ENCODE measurements at places on chromosomes 16 and 17.

GRCh38 chr17:76581515-76581914 is 4.1 kb downstream of the ST6GALNAC2 start:
- DNase-seq = no peak

GRCh38 chr16:47150067-47150466 is 6.3 kb upstream of the NETO2 start:
- DNase-seq = no peak

DNA sequence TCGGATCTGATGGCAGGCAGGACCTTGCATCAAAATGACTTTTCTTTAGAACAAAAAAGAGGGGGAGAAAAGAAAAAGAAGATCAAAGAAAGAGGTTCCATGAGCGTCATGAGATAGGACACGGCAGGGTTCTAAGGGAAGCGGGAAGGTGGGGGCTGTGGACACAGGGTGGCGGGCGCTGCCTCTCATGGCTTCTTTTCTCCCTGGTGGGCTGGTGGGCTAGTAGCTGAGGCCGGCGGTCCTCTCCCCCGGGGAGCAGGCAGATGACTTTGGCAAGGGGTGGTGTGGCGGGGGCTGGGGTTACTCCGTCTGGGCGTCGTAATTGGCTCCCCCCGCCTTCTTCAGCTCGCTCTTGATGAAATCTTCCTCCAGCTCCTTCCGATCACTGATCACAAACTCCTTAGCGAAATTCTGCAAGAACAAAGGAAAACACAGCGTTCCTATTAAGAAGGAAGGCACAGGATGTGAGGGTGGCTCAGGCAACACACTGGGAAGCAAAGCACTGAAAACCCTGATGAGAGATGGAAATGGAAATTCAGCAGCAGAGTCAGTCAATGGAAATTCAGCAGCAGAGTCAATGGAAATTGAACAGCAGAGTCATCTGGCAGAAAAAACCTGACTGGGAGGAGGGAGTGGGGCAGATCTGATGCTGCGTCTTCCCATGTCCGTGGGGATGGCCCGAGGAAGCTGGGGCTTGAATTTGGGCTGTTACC is 51.2 kb downstream of the COTL1 start:
- no peak for DNase-seq

DNA sequence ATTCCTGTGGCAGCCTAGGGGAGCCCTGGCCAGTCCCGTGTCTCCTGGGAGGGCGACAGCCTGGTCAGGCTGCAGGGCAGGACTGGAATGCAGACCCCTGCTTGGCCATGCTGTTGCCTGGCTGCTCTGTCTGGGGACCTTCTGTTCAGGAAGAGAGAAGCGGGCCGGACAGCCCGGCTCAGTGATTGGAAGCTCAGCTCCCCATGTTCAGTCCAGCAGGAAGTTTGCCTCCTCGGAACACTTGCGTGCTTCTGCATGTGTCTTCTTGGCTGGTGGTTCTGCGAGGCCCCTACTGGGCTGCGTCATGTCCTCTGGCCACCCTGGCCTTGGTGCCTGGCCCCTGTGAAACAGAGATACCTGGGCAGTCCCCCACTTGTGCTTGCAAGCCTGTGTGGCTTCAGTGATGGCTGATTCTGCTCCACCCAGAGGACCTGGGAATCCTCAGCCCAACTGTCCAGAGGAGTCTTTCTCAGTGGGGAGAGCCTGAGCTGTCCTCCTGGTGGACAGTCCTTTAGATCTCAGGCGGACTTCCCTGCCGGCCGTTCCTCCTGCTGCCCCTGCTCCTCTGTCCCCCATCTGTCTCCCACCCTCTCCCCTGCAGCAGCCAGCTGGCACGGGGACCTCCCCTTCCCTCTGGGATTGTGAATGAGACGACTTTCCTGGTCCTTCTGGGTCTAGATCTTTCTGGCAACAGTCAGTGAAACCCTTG is 279.5 kb downstream of the SEC14L1 start:
- no peak for DNase-seq

DNA sequence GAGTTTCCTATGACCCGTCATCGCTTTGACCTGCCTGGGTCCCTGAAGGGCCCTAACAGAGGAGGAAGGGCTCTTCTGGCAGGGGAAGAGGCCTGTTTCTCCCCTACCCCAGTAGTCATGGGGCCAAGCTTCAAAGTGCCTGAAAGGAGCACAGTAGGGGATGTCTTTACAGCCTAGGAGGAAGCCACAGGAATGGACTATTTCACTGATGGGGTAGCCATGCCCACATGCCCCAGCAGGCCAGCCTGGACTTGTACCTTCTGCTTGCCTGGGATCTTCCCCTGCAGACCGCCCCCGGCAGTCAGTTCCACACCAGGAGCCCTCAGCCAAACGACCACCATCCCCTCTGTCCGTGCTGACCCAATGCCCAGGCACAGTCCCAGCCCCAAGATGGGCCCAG is 41.8 kb upstream of the PEMT start:
- DNase-seq = no peak

GRCh38 chr17:63645775-63646487 is 23.7 kb downstream of the MAP3K3 start:
- DNase-seq = no peak

- DNase-seq = no peak
Observed at GRCh38 chr17:16918443-16918842, 53.5 kb downstream of the TNFRSF13B start.

All from BJ (cell line).